Amygdala (tissue), 56 donors: ENCODE measurements at places on chromosomes 5 and 9.

DNA sequence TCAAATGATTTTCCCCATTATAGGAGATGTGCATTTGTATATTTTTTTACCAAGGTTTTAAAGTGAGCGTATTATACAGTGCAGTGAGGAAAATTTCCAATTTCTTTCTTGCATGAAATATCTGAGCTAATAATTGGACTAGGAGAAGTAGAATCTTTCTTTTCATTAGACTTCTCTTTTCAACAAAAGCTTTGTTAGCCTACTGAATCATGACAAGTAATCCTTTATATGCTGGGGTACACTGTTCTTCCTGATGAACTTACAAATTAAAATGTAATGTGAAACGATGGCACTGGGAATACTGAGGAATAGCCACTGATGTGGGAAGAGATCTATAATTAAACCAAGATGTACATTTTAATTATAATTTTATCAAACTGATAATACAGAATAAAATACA is 829.6 kb downstream of the PTPRD start:
- DNase-seq: no peak

DNA sequence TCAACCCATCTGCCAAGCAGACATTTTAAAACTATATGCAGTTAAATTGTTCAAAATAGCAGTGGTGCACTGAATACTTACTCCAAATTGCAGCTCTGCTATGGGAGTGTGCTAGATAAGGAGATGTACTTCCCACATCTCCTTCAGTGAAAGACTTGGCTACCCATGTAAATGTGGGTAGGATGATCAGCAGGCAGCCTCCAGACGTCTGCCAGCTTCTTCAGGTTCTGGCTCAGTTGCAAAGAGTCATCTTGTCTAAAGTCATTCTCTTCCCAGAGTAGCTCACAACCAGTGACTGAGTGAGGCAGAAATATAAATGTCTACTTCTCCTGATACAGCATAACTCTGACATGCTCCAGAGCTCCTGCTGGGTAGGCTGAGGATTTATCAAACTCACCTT is 1050.0 kb upstream of the CDH10 start:
- no peak for DNase-seq

- DNase-seq: no peak
Measured at GRCh38 chr5:31131381-31131891, 62.0 kb upstream of the CDH6 start.

GRCh38 chr9:76835571-76836283 is 70.2 kb downstream of the PRUNE2 start:
- DNase-seq: no peak

DNA sequence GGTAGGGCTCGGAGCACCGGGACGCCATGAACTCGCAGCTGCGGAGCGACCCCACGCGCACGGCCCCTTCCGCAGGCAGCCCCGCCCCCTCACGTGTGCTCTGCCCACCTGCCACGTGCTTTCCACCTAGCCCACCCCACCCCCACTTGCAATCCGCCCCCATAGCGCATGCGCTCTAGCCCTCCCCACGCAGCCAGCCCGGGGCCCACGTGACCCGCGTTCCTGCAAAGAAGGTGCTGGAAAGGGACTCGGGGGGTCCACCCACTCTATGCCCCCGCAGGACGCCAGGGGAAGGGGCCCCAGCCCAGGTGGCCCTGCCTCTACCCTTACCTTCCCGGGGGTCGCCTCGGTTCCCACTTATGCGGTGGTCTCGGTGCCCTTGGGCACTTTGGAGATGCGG is at the start of gene SOHLH1:
TSS of gene SOHLH1 (minus strand) at position 42 of the 400 bp plus-strand sequence. CDS start at position 28, 14 bp downstream.
- no peak for DNase-seq

- no peak for DNase-seq
Measured at GRCh38 chr5:139205586-139205985, 7.4 kb upstream of the SIL1 start.

- DNase-seq: no peak
Measured at GRCh38 chr9:125997196-125997823, 250.1 kb downstream of the PBX3 start.

DNA sequence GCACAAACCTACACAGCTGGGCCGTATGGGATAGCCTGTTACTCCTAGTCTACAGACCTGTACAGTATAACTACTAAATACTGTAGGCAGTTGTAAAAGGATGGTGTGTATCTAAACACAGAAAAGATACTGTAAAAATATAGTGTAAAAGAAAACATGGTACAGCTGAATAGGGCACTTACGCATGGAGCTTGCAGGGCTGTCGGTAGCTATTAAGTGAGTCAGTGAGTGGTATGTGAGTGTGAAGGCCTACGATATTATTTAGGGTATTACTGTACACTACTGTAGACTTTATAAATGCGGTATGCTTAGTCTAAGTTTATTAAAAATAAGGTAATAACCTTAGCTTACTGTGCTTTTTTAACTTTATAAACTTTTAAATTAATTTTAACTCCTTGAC is 1.2 kb downstream of the ZCCHC9 start:
- no peak for DNase-seq

- DNase-seq: no peak
Measured at GRCh38 chr9:36471359-36471758, 71.3 kb upstream of the RNF38 start.

DNA sequence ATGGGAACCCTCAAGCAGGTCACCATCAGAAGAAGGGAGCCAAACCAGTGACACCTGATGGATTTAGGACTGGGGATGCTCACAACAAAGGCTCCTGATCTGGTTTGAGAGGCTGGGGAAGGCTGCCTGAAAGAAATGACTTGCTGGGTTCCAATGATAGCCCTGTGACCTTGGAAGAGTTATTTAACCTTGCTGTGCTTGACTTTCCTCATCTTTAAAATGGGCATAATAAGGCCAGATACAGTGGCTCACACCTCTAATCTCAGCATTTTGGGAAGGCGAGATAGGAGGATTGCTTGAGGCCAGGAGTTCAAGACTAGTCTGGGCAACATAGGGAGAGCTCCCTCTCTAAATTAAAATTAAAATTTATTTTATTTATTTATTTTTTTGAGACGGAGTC is 63.6 kb upstream of the PSD2 start:
- no peak for DNase-seq

GRCh38 chr5:17882760-17883488 is 248.7 kb downstream of the TAF11L14 start:
- no peak for DNase-seq

GRCh38 chr9:28967226-28967625 is 1393.9 kb upstream of the C9orf72 start:
- no peak for DNase-seq

GRCh38 chr9:71743217-71743705 is 25.1 kb downstream of the CEMIP2 start:
- DNase-seq: no peak

GRCh38 chr5:90844931-90845330 is 286.3 kb downstream of the ADGRV1 start:
- DNase-seq: no peak

- no peak for DNase-seq
Measured at GRCh38 chr5:39928709-39929108, 503.9 kb upstream of the DAB2 start.
